Activated CD4-positive, alpha-beta T cell treated with anti-CD3 and anti-CD28 coated beads, Interleukin-2, Interleukin-4, amounts not matched to agents 100 ng/mL and 50 ng/mL, durations not matched to agents 16 hours and 8 hours (primary cell): ENCODE measurements at places on chromosomes 16 and 17.

- no peak for DNase-seq
Measured at GRCh38 chr17:16080366-16080765, 80.7 kb downstream of the TTC19 start.

DNA sequence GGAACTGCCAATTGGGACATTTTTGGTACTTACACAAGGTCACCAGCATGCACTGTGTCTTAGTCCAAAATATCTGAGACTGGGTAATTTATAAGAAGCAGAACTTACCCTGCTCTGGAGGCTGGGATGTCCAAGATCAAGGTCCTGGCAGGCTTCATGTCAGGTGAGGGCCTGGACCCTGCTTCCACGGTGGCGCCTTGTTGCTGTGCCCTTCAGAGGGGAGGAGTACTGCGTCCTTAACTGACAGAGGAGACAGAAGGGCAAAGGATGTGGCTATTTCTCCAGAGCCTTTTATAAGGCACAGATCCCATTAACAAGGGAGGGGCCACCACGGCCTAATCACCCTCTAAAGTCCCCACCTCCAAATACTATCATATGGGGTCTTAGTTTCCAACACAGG, 178.9 kb downstream of the C16orf95 start:
- DNase-seq: no peak

DNA sequence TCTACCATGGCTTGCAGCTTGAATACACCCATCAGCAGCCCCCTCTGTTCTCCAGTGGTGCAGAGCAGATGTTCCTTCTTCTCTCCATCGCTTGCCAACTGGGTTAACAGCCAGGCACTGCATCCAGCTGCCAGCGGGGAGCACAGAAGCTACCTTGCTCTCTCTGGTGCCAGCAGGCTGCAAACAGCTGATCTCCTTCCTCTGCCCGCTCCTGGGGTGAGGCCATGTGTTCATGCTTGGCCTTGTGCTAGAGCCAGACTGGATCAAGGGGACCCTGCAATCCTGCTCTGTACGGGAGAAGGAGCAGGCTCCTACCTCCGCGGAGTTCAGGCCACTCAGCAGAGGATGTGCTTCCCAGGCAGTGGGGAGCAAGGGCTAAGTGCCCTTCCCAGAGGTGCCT, 24.1 kb upstream of the ENGASE start:
- DNase-seq: no peak

GRCh38 chr16:20812510-20812909, 6.2 kb downstream of the REXO5 start:
- DNase-seq: no peak

GRCh38 chr16:81834868-81835267, 55.8 kb downstream of the PLCG2 start:
- no peak for DNase-seq

DNA sequence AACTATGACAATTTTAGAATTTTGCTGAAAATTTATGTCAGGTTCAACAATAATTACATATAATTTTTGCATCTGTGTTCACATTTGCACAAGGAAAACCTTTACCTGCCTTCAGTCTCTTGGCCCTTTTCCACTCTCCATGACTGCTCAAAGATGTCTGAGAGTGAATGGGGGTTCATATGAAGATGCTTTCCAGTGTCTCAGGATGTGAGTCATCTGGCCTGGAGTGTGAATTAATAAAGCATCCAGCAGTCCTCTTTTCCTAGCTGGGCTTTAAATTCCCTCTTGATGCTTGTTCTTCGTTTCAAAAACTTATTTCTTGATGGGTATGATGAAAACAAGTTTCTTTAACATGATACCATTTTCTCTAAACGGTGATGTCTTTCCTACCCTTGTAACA, 99.9 kb downstream of the CDK5R1 start:
- DNase-seq: no peak

GRCh38 chr17:80852476-80853015, 139.1 kb upstream of the CHMP6 start:
- DNase-seq: no peak

DNA sequence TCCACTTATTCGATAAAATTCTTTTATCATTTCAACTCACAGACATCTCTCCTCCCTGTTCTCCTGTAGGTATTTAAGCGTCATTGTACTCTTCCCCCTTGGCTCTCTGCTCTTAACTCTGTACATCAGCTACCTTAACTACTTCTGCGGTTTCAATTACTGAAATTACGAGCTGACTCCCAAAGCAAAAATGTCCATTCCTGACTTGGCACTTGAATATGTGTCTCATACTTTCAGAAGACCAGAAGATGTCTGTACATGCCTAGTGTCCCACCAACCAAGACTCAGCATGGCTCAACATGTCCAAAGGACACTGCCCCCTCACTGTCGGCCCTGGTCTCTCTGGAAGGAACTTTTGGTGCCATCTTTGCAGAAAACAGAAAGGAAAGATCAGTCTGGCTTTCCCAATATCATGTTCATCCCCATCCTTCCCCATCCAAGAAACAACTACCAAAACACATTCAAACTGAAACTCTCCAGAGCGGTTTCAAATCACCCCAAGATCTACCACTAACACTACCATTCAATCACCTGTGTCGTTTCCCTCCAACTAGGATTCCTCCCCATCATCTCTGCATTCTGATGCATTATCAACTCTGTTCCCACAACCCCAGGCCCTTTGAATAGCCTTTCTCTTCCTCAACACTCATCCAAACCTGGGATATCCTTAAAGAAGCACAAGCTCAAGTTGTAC, 74.9 kb downstream of the ZFHX3 start:
- no peak for DNase-seq

DNA sequence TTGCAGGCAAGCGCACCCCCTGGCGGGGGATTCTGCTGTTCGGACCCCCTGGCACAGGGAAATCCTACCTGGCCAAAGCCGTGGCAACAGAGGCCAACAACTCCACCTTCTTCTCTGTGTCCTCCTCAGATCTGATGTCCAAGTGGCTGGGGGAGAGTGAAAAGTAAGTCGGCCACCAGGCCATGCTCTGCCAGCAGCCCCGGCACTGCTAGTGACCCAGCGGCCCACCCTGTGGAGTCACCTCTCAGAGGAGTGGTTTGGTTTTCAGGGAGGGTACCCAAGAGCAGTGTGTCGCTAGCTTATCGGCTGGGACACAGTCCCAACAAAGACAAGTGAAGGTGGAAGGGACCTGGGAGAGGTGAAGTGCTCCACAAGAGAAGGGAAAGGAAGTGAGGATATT, 8.2 kb downstream of the VPS4A start:
- no peak for DNase-seq

- DNase-seq: no peak
Measured at GRCh38 chr16:57764006-57764340, 28.4 kb downstream of the KATNB1 start.

DNA sequence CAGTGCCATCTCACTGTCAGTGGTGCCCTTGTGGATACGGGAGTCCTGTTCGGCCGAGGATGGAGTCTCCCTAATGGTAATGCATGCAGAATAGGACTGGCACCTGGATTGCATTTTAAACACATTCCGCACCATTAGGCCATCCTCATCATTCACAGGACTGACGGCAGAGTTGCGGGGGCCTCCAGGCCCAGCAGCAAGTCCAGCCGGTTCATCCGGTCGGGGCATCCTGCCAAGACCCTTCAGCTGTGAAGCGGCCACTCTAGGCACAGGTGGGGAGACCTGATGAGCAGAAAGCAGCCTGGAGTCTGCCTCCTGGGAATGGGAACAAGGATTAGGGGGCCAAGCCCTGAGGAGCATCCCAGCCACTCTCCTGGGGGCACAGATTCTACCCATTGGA, 90.3 kb upstream of the XYLT1 start:
- no peak for DNase-seq

DNA sequence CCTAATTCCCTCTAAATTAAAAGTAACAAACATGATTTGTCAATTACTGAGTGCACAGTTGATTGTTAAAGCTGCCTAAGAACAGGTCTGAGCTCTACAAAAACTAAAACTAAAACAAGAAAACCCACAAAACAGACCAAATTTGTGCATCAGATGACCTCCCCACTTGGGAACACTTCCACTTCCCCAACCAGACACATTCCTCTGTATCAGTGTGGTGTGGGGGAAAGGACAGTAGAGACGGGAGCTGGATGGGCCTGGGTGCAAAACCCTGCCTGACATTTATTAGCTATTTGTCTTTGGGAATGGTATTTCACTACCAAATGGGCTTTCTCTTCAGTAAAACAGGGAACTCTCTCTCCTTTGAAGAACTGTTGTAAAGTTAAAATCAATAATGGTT, 29.8 kb downstream of the STAT3 start:
- no peak for DNase-seq

- DNase-seq: peak; percentile 57
Measured at GRCh38 chr16:88591577-88592021, 21.4 kb downstream of the ZC3H18 start.

DNA sequence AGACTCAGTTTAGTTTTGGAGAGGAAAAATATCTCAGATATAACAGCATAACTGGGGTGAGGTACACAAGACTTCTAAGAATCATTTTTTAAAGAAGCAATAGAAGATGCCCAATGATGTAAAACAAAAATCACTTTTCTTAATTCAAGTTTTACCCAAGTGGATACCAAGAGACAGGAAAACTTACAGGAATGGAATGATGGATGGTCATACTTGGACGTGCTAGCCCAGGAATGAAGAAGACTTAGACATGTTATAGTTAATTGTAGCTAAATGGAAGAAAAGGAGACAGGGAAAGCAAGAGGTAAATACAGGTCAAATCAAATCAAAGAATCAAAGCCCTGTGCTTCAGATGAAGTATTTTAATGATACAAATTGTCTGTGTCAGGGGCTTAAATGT, 312.7 kb upstream of the KCNJ16 start:
- no peak for DNase-seq

- DNase-seq: no peak
Measured at GRCh38 chr16:66025751-66026150, 340.7 kb upstream of the CDH5 start.

GRCh38 chr16:10575506-10576130, 4.8 kb downstream of the EMP2 start:
- DNase-seq: no peak

DNA sequence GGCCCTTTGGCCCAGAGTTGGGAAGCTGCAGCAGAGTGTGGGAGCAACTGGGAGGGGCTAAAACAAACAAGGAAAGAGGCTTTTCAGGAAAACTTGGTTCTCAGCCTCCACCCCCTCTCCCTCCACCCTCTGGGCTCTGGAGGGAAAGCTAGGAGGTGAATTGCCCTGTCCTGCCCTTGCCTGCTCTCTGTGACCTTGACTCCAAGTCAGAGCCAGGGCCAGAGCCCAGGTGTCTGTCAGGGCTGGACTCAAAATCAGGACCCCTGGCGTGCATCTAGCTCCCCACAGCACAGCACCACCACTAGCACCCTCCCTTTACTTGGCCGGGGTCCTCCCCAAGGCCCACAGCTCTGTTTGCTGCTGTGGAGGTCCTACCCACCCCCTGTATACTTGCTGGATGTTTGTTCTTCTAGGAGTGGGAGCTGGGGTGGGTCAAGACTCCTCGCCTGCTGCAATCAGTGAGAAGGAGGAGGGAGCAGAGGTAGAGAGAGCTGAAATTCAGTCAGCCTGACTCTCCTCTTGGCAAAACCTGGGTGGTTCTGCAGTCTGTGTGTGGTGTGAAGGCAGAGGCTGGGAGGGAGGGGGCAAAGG, 2.8 kb upstream of the NR1D1 start:
- DNase-seq: no peak

GRCh38 chr17:75610103-75610984, 22.7 kb downstream of the MYO15B start:
- DNase-seq: no peak

DNA sequence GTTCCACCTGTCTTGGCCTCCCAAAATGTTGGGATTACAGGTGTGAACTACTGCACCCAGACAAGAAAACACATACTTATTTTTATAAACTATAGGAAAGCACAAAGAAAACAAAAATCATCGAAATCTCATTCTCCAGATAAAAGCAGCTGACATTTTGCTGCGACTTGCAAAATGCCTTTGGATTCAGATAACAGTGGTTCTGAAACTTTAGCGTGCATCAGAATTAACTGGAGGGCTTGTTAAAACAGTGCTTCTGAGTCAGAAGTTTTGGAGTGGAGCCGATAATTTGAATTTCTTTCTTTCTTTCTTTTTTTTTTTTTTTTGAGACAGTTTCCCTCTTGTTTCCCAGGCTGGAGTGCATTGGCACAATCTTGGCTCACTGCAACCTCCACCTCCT, 17.7 kb upstream of the GJD3 start:
- no peak for DNase-seq

- no peak for DNase-seq
Measured at GRCh38 chr17:31467502-31468256, 76.2 kb downstream of the RAB11FIP4 start.

DNA sequence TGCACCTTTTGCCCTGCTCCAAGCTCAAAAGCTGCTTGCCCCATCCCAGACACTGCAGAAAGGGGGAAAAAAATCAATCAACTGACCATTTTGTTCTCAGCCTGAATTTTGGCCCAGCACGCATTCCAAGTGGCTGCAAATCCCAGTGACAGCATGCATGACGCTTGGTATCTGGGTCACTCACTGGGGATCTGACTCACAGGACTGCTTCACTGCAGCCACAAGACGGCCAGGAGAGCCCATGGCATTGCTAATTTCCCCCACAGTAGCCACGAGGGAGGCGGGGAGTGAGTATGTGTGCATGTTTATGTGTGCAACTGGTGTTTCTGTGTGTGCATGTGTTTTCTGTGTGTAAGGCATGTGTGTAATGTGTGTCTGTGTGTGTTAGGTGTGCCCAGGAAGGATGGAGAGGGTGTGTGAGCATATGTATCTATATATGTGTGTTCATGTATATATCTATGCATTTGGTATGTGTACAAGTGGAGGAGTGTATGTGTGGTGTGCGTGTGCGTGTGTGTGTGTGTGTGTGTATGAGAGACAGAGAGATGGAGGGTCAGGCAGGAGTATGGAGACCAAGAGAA, 33.8 kb downstream of the SDK2 start:
- DNase-seq: no peak

DNA sequence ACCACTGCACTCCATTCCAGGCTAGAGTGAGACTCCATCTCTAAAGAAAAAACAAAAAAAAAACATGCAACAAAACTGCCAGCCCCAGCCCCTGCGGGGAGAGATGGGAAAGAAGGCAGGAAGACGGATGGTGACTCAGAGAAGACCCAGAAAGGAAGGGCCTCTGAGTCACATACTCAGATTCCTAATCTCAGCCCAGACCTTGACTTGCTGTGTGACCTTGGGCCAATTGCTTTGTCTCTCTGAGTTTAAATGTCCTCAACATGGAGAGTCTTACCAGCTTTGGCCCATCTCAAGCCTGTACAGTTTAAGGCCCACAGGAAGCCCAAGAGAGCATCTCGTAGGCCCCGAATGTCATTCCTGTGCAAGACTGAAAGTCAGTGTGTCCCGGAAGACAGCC, 86.5 kb upstream of the LHX1 start:
- DNase-seq: peak; percentile 76
